Caki2 (cell line): ENCODE measurements at places on chromosomes 16 and 17. TPM values are rescaled to one million over a fixed set of nuclear protein-coding genes. Genes with fewer than 3 reads are reported as not detected.

The PLD6 gene
- total RNA-seq: 4.7 and 5.5 TPM in 2 replicates

The PCGF2 gene
- total RNA-seq: 0.88 and 7.0 TPM in 2 replicates

The TMEM204 gene
- not detected in 2 replicates for total RNA-seq

DNA sequence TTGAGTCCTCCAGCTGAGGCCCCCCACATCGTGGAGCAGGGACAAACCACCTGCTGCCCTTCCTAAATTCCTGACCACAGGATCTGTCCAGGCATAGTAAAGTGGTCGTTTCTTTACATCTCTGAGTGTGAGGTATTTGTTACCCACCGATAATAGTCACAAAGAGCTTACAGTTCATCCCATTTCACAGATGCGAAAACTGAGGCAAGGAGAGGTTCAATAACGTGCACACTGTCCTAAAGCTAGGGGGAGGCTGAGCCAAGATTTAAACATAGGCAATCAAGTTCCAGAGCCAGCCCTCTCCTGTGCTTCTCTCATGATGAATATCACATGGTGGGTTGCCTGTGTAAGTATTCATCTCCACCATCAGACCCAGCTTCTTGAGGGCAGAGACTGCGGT lies 135.4 kb downstream of the CCT6B start:
- DNase-seq: no peak

DNA sequence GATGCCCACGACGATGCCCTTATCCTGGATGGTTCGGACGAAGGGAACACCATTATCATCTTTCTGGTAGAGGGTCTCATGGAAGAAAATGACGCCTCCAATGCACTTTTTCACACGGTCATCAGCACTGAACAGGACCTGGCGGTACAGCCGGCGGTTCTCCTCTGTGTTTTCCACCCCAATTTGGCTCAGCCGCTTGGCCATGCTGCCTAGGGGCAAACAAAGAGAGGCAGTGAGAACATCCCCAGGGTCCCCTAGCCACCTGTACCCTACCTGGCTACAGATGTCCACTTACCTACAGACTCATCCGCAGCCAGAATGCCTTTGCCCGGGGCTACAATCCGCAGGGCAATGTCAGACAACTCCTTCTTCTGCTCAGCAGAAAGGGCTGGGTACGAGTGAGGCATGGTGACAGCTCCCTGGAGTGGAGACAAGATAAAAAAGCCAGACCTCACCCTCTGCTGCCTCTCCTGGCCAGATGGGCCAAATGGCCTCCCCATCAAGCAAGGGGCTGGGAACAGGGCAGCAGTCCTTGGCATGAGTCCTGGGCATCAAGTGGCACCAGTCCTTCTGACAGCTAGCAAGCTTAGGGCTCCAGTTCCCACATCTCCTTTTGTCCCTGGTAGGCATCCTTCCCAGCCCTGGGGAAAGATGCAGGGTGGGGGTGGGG lies 1.4 kb downstream of the ALDOC start:
- no peak for DNase-seq

GRCh38 chr17:55660178-55660886 lies 62.3 kb downstream of the TMEM100 start:
- DNase-seq: no peak

- DNase-seq: no peak
Measured at GRCh38 chr16:63061319-63061718, 1025.1 kb upstream of the CDH8 start.

GRCh38 chr17:37828651-37829124 lies 83.8 kb upstream of the HNF1B start:
- peak; percentile 59 for DNase-seq

GRCh38 chr16:72482695-72483094 lies 310.7 kb upstream of the PMFBP1 start:
- DNase-seq: no peak

DNA sequence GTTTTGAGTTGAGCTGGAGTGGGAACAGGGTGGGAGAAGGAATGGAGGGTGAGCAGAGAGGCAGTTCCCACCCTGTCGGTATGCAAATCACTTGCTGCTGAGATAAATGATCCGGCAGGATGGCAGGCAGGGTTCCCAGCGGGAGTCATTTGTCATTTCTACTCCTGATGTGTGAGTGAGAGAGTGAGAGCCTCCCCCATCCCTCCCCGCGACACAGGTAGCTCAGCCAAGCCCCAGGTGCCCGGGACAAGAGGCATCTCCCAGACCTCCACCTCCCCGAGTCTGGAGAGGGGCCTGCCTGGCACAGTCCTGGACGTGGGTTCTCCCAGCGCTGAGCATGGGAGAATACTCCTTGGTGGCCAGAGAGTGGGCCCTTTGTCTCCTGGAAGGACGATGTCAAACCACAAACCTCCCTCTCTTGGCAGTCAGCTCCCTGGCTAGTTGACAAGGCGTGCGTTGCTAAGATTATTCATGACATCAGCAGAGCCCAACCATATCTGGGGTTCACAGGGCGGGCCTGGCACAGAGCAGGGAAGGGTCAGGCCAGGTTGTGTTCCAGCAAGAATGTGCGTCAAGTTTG lies 33.7 kb upstream of the TNRC6C start:
- DNase-seq: no peak

GRCh38 chr16:66695471-66695934 lies 1.0 kb downstream of the CMTM4 start:
- no peak for DNase-seq

- DNase-seq: no peak
Measured at GRCh38 chr17:10126616-10127501, 71.5 kb downstream of the GAS7 start.

DNA sequence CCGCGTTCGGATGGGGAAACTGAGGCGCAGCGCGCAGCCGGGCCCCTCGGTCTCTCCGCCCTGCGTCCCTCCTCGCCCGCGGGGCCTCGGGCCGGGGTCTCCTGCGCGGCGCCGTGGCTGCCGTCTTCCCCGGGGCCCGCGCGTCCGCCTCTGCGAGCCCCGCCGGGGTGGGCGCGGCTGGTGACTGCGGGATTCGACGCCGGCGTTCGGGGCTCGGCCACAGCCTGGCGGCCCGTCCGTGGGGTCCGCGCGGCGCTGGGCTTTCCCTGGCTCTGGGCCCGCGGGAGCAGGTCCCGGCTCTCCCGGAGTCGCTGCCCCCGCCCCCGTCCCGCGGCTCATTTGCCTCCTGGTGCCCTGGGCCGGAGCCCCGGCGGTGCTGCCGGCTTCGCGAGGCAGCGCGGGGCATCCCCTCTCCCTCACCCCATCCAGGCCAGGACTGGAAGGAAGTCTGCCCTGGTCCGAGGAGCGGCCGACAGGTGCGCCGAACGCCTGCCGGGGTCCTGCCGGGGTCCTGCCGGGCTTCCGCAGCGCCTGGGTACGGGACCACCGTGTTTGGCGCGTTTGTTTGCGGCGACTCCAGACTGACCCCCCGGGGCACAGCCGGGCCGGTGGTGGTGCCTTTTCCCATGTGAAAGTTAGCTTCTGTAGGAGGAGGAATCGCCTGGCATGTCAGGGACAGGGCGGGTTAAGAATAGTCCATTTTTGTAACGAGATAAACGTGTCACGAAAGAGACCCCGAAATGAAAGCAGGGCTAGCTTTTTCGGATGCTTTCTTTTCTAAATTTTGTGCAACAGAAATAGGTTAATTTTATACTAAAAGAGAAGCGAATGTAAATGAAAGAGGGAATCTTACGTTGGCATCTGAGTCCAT lies 671 bp downstream of the CHMP6 start:
- DNase-seq: no peak

- DNase-seq: peak; percentile 33
Measured at GRCh38 chr17:31803494-31804213, 55.4 kb downstream of the COPRS start.

GRCh38 chr16:49608098-49608497 lies 234.5 kb downstream of the C16orf78 start:
- DNase-seq: no peak

- no peak for DNase-seq
Measured at GRCh38 chr16:56115817-56116576, 75.3 kb upstream of the GNAO1 start.

DNA sequence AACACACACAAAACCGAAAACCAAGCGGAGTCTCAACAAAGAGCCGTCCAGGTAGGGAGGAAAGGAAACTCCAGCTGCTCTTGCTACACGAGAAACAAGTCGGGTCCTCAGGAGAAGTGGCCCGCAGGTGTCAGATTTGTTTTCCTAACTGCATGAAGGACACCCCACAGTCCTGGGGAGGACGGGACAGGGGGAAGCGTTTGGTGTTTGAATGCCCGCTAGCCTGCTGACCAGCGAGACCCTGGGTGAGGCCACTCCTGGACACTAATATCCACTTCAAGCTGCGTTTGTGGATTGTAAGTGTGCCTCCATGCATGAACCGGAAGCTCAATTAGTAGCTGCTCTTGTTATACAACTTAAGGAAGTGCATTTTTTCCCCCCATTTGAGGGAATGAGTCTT lies 299.5 kb downstream of the MAF start:
- no peak for DNase-seq

- DNase-seq: no peak
Measured at GRCh38 chr17:10052106-10052813, 146.1 kb downstream of the GAS7 start.

DNA sequence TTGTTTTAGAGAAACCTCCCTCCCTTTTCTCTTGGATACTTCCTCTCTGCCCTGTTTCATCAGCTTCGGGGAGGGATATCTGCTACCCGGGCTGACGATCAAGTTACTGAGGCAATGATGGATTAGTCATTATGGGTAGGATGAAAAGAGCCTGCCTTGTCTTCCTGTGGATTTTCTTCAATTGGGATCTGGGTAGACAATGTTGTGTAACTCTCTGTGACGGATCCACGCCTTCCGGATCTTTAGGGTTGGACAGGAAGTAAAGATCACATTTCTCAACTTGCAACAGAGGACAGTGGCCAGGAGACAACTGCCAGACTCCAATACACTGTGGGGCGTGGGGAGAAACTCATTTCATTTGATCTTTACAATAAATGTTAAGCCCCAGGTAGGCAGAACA lies 11.3 kb upstream of the CHST6 start:
- peak; percentile 38 for DNase-seq
